Hematopoietic multipotent progenitor cell (in vitro differentiated cells): ENCODE measurements at places on chromosomes 6 and 20.

- DNase-seq, result no peak
These were observed 33.2 kb upstream of the TASP1 start for GRCh38 chr20:13671916-13672378.

DNA sequence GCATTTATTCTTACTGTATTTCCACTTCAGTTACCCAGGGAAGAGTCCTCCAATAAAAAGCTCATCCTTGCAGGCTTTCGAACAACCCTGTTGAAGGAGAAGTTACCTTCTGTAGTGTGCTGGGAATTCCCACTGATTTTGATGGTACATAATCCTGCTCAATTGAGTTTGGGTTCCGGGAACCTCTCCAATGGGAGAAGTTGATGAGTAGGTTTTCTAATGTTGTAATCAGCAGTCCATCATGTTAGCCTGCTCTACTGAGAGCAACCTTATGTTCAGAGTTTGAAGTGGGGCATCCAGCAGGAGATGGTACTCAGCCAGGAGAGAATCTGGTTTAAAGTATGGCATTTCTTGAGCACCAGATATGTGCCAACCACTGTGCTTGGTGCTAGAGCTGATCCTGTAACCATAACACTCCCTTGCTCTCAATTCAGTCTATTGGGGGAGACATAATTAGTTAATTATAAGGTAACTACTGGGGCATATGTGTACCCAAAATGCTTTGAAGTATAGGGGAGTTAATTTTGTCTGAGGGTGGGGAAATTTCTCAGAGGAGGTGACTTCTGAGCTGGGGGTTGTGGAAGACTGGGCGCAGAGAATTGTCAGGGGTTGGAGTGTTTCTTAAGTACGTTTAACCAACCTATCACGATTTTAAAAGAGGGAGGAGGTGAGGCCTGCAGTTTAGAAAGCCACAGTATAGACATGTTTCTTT, 2.1 kb downstream of the TOP1 start:
- no peak for DNase-seq

DNA sequence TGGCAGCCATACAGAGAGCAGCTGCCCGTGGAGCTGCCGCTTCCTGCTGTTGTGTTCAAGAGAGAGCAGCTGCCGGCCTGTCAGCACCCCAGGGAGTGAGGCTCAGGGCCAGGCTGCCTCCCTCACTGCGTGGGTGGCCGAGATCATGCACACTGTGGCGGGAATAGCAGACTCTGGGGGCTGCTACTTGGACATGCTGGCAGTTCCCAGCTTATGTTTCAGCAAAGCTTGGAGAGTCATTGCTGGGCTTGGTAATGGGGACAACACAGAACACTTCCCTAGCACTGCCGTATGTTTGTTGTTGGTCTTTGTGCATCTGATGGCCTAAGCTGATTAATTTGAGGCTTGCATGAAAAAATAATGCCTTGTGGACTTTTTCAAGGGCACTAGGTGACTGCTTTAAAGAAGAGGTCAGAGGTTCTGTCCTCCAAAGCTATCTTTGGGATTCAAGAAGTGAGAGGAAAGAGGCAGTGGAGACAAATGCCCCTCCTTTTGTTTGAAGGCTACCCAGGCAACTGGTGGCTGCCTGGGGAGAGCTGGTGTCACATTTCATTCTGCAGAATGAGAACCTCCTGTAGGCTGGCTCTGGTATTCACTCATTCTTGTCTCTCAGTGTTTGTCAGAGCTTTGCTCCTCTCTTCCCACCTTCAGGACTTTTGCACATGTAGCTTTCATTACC, 18.8 kb downstream of the MRAP2 start:
- DNase-seq, result no peak

DNA sequence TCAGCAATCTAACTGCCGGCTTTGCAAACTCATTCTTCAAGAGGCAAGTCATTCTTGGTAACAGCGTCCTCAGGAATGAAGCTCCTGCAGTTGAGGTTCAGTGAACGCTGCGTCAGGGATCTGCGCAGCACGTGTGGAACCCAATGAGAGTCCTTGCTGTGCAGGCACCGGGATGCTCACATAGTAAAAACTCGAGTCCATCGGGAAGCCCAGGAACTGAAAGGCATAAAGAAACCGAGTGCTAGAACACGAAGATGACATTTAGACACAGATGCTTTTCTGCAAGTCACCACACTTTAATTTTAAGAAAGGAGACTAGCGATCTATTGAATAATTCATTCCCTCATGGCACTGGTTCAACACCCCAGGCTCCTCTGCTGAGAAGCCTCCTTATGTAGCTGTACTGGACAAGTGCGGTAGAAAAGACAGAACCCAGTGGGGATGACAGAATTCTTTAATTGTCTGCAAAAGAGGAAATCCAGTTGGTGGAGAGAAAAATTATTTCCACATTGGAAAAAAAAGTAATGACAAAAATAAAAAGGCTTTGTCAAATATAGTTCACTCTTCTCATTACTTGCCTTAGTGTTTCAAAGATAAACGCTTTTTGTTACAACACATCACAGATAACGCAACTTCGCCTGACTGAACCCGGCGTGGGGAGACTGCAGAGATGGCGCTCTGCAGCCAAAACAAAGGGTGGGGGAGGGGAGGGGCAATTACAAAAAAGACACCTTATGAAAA, 1.9 kb upstream of the AFDN start:
- DNase-seq, result no peak

GRCh38 chr6:126422912-126423311, 83.0 kb downstream of the CENPW start:
- no peak for DNase-seq

GRCh38 chr20:62697468-62697912, 11.1 kb upstream of the NTSR1 start:
- DNase-seq, result no peak

DNA sequence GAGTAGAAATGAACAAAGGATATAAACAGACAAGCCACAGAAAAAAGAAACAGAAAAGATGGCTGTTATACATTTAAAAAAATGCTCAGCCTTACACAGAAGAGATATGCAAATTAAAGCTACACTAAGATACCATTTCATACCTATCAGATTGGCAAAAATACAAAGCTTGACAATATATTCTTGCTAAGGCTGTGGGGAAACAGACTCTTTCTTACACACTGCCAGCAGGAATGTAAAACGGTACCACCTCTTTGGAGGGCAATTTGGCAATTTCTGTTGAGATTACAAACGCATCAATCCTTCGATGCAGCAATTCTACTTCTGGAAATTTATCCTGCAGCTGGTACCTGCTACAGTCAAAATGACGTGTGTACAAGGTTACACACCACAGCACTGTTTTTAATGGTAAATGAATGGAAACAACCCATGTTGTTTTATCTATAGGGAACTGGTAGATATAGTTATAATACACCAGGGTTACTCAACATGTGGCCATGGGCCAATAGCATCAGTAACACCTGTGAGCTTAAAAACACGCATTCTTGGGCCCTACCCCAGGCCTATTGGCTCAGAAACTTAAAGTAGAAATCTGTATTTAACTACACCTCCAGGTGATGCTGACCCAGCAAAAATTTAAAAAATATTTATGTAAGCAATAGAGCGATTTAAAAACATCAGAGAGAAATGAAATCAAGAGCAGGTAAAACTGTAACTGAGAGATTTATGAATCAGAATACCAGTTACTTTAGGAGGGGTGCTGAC, 53.3 kb downstream of the TRAM2 start:
- no peak for DNase-seq
